Ascending aorta (tissue), 2 donors: ENCODE measurements at places on chromosomes 1 and 21. TPM values are rescaled to one million over a fixed set of nuclear protein-coding genes. Genes with fewer than 3 reads are reported as not detected.

The LENEP gene
- total RNA-seq: not detected

The CHI3L2 gene
- 10.1 TPM for total RNA-seq

The HSD11B1 gene
- total RNA-seq: 0.32 TPM

DNA sequence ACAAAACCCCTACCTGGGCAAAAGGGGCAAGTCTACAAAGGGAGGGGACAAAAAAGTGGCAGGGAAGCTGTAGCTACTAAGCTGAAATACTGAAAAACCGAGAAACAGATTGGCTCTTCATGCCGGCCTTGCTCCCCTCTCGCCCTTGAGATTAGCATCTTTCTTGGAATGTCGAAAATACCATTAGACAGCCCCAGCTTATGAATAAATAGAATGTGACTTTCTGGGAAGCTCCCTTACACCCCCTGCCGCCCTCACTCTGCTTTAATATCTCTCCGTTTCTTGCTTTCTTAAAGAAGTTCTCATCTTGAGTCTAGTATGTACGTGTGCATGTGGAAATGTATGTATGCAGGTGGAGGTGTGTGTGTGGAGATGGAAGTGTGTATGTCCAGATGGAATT is 14.1 kb downstream of the TRAF3IP3 start:
- no peak for DNase-seq

The RO60 gene
- 56.2 TPM for total RNA-seq

The CHRNB2 gene
- total RNA-seq: not detected

- DNase-seq: no peak
Measured at GRCh38 chr1:16315437-16315836, 36.8 kb downstream of the FBXO42 start.

DNA sequence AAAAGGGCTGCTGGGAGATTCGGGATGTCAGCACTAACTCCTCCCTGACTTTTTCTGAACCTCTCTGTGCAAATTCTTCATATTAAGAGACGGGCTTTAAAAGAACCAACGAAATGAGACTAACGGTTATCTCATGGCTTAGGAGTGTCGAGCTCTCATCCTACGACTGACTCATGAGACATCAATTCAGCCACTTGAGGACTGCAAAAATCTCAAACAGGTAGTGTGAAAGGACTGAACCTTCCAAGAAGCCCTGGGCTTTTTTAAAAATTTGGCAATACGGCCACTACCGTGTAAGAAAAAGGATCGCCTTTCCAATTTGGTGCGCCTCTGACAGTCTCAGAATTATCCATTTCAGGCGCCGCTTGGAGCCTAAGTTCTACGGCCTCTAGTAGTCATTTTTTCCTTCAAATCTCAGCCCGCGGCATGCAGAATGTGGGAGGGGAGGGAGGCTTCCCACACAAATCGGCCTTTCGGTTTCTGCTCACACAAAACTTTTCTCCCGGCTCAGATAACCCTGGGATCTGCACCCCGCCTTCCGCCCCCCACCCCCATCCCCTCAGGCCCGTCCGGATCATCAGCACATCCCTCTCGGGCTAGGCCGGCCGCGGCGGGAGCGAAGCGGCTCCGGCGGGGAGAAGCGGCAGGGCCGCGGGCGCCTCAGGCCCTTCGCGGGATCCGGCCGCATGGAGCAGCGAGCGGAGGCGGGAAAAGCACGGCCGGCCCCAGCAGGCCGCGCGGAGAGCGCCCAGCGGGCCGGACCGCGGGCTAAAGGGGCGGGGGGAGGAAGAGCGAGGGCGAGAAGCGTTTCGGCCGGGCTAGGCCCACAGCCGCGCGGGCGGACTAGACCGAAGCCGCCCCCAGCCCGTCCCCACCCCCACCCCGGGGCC is 618 bp downstream of the HNRNPR start:
- DNase-seq: no peak

GRCh38 chr1:90325168-90325567 is 330.3 kb downstream of the ZNF326 start:
- no peak for DNase-seq

DNA sequence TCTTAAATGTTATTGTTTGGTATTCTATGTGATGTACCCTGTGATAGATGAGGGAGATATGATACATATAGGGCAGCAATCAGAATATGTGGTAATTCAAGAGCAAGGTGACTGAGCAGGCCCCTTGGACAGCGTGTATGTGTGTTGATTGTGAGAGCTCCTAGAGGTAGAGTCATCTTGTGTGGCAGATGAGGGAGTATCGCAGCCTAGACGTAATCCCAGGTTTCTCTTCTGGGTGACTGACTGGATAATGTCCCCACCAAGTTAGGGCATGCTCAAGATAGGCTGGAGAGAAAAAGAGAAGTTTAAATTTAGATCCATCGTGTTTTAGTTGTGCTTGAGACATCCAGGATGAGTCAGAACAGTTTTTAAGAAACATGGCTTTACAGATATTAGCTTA is 185.3 kb downstream of the ZP4 start:
- no peak for DNase-seq

DNA sequence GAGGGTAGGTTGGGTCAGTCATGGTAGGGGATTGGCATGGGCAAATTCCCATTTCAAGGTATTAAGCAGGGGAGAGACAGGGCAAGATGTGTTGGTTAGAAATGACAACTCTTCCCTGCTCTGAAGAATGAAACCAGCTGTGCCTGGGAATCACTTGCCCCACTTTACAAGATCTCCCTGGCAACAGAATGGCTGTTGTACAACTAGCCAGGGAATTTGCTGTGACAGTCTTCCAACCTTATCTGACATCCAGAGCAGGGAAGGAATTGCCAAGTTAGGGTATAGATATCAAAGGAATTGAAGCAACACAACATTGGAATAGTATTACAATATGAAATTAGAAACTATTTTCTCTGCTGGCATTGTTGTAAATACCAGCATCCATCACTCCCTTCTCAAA is 154.7 kb downstream of the CACNA1E start:
- no peak for DNase-seq

GRCh38 chr1:228784181-228784580 is 48.9 kb downstream of the RHOU start:
- DNase-seq: no peak

The CRB1 gene
- total RNA-seq: not detected

The PSMA5 gene
- total RNA-seq: 2.6 TPM

The LRRC53 gene
- not detected for total RNA-seq

- DNase-seq: no peak
Measured at GRCh38 chr1:70627910-70628309, 216.8 kb downstream of the CTH start.

GRCh38 chr1:159927849-159928431 is 2.6 kb upstream of the TAGLN2 start:
- no peak for DNase-seq

The SELP gene
- total RNA-seq: 40.0 TPM

DNA sequence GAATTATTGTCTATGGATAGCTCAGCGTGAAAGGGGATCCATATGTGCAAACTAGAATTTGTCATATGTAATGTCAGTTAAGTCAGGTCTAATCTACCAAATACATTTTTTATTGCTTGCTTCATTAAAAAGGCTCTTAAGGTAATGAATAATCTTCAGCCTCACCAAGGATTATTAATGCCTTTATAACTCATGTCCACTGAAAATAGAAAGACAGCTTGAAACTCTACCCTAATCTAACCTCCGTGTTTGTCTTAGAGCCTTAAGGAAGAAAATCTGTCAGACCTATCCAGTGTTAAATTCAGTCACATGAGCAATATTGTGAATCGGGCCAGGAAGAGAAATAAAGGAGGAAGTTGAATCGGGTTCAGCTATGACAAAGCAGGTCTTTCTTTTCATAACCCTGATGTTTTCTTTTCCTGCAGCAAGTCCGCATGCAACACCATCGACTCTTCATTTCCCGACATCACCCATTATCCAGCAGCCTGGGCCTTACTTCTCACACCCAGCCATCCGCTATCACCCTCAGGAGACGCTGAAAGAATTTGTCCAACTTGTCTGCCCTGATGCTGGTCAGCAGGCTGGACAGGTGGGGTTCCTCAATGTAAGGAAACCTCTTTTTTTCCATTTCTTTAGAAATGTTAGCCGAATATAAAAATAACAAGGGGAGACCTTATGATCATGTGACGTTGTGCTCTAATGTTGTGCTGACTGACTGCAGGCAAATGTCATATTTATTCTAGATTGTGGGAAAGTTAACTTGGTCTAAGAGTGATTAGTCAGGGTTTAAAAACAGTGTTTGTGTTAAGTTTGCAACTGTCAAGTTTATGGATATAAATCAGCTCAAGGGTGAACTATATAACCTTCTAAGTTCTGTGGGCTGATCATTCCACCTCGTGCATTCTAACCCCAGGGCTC is 321.0 kb downstream of the TM2D1 start:
- no peak for DNase-seq

The SEC16B gene
- total RNA-seq: 8.6 TPM

DNA sequence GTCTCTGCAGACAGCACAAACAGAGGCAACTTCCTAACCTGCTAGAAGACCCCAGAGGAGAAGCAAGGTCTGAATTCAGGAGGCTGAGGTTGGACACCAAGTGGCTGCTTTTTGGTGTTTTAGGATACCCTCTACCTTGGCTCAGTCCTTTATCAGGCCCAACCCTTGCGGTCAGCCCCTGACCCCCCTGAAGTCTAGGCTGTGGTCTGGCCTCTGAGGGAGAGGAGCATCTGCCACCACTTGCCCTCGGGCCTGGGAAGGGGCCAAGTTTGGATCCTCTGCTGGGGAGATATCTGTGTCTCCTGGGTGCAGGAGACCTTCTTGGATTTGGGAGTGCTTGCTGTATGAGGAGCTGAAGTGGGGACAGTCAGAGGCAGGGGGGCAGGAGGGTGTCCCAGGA is 21.0 kb downstream of the EDN2 start:
- DNase-seq: no peak

DNA sequence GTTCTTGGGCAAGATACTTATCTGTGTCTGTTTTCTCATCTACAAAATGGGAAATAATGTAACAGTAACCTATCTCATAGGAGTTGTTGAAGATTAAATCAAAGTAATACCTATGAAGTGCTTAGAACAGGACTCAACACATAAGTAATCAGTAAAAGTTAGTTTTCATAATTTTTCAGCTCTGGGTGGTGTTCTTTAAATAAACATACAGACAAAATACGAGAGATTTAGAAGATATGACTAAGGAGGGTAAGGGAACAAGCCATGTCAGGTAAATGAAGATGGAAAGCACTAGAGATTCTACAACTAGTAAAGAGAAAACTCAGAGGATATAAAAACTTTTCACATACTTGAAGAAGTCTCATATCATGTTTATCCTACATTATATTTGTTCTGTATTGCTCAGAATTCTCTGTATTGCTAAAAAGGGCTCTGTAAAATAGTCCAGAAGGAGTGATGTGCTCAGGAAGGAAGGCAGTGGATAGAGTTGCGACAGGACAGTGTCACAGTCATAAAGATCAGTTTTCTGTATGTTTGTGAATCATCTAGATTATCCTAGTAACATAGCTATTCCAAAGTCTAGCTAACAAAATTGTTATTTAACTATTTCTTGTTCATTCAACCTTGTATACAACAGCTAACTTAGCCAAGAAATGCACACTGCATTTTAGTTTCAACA is 16.0 kb downstream of the LIN9 start:
- DNase-seq: no peak

The ORC1 gene
- not detected for total RNA-seq

The PTPN14 gene
- 27.2 TPM for total RNA-seq

- DNase-seq: no peak
Measured at GRCh38 chr1:183279835-183280234, 93.8 kb downstream of the LAMC2 start.

GRCh38 chr1:37721565-37721964 is 29.2 kb downstream of the CDCA8 start:
- no peak for DNase-seq

The NUP210L gene
- not detected for total RNA-seq

DNA sequence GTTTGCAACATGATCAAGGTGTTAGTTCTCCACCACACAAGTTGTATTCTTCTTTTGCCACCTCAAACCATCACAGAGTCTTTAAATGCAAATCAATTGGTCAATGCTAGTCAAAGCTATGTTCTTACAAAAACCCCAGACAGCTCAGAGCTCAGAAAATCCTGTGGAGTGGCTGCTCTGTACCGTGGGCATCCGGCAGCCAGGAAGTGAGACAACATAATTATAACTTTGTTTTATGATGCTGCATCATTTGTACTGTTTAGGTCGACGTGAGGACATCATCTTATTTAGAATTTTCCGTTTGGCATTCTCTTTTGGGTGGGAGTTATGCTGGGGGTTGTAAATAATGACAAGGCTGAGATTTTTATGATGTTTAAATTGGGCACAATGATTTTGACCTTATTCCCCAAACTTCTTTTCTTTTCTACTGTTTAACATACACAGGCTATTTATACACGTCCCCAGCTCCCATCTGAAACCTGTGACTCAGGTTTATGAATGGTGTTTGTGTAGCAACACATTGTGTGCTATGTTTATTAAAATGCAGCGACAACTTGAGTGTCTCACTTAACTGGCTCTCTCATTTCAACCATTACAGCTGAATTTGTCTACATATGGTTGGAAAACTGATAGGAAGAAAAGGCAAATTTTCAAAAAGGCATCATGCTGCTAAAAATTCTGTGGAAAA is 124.0 kb downstream of the CNIH3 start:
- DNase-seq: no peak

GRCh38 chr1:235748747-235749146 is 99.2 kb upstream of the GNG4 start:
- DNase-seq: no peak

DNA sequence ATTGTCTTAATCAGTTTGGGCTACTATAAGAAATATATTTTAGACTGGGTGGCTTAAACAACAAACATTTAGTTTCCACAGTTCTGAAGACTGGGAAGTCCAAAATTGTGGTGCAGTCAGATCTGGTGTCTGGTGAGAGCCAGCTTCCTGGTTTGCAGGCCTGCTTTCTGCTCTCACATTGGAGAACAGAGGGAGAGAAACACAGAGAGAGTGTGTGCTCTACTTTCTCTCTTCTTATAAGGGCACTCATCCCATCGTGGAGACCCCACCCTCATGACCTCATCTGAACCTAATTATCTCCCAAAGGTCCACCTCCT is 4.1 kb downstream of the LEPR start:
- no peak for DNase-seq

The NHLH1 gene
- not detected for total RNA-seq

DNA sequence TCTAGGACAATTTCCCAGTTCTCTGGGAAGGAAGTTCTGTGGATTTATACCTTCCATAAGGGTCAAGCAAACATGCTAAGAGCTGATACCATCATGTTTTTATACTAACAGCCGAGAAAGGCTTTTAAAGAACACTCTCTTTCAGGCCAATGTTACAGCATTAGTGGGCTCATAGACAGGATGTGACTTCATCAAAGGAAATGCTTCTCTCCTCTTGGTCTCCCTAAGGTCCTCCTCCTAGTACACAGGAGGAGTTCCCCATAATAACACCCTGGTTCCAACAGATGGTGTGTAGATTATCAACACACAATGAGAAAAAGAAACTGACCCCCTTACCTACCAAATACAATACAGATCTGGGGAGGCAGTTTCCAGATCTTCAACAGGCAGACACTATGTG is 26.7 kb upstream of the GLIS1 start:
- DNase-seq: no peak

- DNase-seq: peak; percentile 35
Measured at GRCh38 chr1:43271186-43272118, 1.7 kb downstream of the TMEM125 start.
